ENCODE measurements at places on chromosomes 12 and 14.

DNA sequence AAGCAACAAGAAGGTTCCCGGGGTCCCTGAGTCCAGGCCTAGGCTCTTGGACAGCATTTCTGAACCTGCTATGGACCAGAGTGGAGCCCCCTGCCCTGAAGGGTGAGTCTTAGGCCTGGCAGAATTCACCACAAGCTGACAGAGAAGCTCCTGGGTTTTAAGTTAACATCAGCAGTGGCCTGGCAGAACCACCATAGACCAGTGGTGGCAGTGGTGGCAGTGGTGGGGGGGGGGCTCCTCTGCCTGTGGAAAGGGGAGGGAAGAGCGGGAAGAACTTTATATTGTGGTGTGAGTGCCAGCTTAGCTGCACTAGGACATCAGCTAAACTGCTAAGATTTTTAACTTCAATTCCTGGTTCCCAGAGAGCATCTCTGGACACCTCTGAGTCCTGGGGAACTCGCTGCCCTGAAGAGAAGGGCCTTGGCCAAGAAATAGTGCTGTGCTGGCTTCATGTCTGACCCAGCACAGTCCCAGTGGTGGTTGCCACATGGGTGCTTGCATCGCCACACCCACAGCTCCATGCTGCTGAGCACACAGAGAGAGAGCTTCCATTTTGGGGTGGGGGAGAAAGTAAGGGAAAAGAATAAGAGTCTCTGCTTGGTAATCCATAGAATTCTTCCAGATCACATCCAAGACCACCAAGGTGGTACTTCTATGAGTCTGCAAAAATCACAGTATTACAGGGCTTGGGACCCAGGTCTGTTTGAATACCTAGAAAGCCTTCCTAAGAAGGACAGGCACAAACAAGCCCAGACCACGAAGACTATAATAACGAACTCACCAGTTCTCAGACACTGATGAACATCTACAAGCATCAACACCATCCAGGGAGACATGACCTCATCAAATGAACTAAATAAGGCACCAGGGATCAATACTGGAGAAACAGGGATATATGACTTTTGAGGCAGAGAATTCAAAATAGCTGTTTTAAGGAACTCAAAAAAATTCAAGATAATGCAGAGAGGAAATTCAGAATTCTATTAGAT, 20.4 kb upstream of the RNF212B start:
- DNase-seq: no peak

- DNase-seq: no peak
These were observed 61.7 kb upstream of the ST8SIA1 start for GRCh38 chr12:22396253-22396652.

DNA sequence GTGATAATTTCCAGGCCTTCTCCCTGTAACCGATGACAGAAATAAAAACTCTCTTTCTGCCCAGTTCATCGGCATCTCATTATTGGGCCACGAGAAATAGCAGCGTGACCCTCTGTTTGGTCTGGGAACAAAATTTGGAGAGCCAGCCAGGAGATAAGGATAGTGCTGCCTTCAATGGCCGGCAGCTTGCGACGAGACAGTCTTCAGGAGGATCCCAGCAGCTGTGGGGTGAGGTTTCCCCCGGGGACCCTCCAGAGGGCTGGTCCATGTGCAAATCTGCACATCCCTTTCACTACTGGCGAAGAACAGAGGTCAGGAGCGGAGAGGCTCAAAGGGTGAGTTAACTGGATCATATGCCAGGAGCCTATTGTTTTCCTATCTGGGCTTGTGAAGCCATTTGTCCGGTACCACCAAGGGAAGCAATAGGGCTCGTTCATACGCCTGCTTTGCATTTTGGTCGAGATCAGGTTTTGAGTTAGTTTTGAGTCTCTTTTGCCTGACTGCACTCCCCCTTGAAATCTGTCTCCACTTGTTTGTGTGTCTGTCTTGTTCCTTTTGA, 4.8 kb downstream of the SLC39A2 start:
- no peak for DNase-seq

DNA sequence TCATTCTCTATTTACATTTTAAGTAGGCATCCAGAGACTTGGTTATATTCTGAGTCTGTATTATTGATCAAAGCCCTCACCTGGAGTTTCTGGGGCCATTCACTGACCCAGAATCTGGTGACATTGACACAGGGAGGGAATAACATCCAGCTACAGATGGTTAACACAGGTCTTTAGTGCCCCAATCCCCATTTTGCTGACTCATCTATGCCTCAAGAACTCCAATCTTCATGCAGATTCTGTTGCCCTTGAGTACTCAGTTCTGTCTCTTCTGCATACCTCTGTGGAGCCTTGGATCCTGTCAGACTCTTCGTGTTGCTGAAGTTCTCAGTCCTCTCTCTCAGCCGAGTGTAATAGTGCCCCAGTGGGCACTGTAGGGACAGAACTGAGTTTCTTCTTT, 208.9 kb downstream of the RGS6 start:
- DNase-seq: no peak

GRCh38 chr14:51954657-51955056, 34.7 kb upstream of the RTRAF start:
- no peak for DNase-seq

DNA sequence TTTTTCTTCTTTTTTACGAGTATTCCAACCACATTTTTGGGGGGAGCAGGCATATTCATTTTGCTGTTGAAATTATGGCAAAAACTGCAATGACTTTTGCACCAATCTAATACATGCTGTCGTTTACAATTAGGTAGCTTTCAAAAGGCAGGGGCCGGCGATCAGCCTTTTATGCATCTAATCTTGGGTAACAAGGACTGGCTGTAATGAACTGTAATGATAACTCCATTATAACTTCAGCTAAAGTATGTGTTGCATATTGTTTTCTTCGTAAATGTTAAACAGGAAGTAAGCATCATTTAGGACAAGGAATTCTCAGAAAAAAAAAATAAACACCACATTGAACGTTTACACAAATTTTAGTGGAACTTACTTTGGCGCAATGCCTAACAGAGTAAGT, 30.3 kb upstream of the KLRF1 start:
- DNase-seq: no peak

GRCh38 chr12:104852896-104853295, 105.2 kb downstream of the SLC41A2 start:
- no peak for DNase-seq
